ENCODE measurements at places on chromosomes 3 and 15.

- DNase-seq: no peak
Observed at GRCh38 chr15:89646416-89647141, 8.7 kb downstream of the KIF7 start.

GRCh38 chr3:143132246-143132980 lies 12.8 kb downstream of the CHST2 start:
- no peak for DNase-seq

DNA sequence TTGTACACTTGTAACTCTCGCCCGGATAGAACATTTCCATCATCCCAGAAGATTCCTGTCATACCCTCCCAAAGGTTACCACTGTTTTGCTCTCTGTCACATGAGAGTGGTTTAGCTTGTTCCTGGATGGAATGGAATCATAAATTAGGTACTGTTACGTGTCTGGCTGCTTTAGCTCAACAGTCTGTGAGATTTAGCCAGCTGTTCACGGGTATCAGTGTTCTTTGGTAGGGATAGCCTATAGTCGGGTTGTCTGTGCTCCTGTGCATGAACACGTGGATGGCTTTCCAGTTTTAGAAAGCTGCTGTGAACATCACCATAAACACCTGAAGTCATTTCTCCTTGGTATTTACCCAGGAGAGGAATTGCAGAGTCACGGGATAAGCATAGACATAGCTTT lies 58.2 kb upstream of the NR2C2 start:
- DNase-seq: no peak

DNA sequence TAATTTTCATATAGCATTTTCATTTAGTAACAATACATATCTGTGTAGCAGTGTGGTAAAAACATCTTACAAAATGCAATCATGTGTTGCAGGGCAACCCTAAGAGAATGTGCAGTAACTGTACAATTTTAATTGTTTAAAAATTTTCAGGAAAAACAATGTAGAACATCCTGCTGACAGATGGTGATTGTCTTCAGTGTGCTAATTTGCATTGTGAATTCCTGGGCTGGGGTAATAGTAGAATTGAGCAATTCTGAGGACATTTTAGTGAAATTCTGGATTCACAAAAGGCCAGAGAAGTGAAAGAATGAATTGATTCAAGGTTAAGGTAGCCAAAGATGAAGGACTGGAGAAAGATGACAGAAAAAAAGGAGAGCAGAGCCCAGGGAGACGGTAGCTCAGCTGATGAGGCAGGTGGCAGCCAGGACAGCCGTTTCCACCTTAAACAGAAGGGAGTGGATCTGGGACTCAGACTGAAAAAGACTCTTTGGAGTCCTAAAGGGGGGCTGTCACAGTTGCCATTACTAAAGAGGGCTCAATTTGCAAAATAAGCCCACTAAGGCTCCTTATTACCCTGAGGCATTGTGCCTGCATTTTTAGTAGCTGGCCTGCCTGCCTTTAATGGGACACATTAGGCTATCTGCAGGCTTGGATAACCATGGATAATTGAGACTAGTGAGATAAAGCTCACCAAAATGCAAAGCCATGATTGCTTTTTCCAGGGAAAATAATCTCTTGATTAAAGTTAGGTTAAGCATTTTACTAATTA lies 8.6 kb downstream of the MAP3K13 start:
- DNase-seq: no peak

GRCh38 chr3:64049136-64049535 lies 25.8 kb upstream of the PSMD6 start:
- DNase-seq: no peak

GRCh38 chr3:16442730-16443129 lies 70.8 kb downstream of the RFTN1 start:
- no peak for DNase-seq

- DNase-seq: no peak
Observed at GRCh38 chr3:165868088-165868487, 30.9 kb upstream of the BCHE start.

DNA sequence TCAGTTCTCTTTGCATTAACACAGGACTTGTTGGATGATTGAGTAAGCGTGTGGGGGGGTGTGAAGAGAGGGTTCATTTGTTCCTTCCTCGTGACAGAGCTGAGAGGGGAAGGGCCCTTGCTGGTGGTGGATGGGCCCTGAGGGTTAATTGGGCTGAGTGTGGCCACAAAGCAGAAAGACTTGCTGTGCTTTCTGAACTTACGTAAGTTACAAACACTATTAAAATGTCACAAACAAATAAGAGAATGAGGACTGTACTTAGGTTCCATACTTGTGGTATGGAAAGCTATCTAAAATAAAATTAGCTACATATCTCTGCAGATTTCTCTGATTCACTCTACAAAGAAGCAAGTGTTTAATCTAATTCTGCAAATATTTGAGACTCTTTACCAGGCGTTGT lies 231.3 kb downstream of the LPP start:
- no peak for DNase-seq

GRCh38 chr3:8887435-8888300 lies 75.6 kb downstream of the RAD18 start:
- no peak for DNase-seq

GRCh38 chr15:95446854-95447253 lies 883.6 kb upstream of the NR2F2 start:
- no peak for DNase-seq

DNA sequence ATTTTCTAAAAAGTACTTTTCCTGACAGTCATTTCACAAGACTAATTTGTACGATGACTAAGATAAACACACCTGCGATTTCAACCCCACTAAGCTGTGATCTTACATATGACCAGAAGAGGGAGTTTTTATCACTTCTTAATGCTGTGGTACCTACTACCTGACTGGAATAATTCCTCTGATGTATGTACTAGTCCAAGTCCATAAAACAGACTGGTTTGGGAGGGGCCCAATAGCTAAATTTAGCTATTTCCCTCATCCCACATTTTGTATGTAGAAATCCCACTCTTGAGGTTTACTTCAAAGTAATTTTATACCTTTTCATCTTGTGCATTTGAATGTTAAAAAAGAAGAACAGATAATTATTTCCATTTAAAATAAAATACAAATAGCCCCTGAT lies 49.7 kb upstream of the SCAANT1 start:
- DNase-seq: no peak

DNA sequence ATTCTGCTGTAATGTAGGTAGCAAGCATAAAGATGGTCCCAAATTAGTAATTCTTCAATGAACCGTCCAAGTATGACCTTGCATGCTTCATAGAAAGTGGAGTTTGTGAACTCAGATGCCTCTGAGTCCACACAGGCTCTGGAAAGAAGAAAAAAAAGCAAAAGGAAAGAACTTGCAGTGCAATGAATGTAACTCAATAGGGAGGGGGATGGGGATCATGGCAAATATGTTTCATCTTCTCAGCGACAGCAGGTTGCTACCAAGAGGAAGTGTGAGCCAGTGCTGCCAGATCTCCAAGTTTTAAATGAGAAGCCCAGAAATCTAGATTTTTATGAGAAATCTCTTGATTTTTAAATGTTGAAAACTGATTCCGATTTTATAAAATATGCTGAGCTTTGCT lies 50.3 kb downstream of the IL20RB start:
- DNase-seq: no peak

- no peak for DNase-seq
Observed at GRCh38 chr3:183435661-183436060, 7.2 kb upstream of the MCF2L2 start.

DNA sequence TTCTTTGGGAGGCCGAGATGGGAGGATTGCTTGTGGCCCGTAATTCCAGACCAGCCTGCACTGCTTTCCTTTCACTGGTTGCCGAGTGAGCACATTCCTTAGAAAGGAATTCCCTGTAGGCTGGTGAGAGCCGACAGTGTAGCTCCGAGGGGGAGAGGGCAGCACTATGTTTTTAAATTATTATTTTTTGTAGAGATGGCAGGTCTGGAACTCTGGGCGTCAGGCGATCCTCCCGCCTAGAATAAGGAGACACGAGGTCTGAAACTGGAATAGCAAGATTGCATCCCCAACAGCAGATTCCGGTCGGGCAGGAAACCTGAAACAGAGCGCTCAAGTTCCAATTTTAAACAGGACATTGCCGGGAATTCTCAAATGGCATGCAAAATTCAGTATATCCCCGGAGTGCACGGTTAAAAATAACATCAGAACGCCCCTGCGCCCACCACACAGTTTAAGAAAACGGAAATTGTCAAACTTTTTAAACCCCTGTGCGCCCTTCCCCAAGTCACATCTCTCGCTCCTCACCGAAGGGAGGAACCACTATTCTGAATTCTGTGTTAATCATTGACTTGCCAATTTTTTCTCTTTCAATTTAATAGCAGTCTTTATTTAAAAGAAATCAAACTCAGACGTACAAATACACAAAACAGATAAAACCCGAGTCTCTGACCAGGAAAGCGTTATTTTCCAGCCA lies 643 bp upstream of the RNU5B-1 start:
- DNase-seq: no peak

DNA sequence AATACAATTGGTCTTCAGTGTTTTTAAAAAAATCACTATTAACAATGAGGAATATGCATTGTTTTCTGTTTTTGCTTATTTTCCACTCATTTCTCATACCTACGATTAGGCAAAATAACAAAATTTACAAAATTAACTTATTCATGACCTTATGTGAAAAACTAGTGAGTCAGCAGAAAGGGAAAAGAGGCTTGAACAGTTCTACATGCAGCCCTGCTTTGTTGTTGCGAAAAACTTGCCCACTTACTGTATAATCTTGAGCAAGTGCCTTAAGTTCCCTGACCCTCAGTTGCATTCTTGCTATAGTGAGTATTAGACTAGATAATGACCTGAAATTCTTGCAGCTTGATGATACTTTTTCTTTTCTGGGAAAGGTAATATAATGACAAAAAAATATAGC lies 551.1 kb upstream of the BCHE start:
- no peak for DNase-seq

DNA sequence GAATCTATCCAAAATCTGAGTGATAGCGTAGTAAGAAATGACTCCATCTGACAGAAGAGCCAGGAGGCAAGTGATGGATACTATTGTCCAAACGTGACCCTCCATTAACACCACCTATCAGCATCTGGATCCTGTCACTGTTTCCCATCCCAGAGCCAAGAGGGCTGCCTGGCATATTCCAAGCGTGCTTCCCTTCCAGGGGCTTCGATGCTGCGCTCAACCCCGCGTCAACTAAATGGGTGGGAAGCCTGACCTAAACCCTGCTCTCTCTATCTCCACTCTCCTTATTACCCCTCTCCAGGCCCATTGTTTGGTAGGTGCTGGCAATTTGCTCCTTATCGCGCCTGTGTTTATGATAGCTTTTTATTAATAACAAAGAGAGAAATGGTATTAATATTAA lies 83.2 kb downstream of the NR2F2 start:
- no peak for DNase-seq

DNA sequence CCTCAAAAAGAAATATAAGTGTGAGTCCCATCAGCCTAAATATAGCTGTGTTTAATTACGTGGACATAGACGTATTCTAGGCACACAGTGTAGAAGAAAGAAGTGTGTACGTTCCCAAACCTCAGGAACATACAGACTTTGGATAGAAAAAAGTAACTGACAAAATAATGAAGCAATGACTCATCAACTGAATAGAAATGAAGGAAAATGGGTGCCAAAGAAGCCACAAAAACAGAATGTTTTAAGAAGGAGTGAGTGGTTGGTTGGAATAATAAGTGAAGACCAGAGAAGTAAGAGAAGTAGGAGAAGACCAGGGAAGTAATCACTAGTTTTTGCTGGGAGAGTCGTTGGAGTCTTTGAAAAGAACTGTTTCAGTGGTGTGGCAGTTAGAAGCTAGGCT lies 518.1 kb downstream of the ROBO1 start:
- no peak for DNase-seq

- DNase-seq: no peak
Observed at GRCh38 chr3:11734-12133, 184.8 kb upstream of the CHL1 start.

DNA sequence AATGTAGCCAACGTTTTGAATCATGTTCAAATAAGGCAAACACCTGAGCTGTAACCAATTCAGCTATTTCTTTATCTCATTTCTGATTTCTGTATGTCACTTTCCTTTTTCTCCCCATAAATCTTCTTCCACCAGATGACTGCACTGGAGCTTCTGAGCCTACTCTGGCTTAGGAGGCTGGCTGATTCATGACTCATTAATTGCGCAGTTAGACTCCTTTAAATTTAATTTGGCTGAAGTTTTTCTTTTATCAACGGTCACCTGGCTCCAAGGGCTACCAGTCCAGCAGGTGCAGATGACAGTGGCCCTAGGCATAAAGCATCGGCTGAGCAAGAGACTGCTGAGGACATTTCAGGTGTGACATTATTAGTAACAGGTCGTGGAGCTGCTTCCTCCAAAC lies 39.6 kb upstream of the ITGA11 start:
- DNase-seq: no peak

GRCh38 chr15:39411102-39411989 lies 169.5 kb upstream of the THBS1 start:
- DNase-seq: no peak
